NCI-H1092 (cell line): ENCODE measurements at places on chromosomes 2 and 18.

DNA sequence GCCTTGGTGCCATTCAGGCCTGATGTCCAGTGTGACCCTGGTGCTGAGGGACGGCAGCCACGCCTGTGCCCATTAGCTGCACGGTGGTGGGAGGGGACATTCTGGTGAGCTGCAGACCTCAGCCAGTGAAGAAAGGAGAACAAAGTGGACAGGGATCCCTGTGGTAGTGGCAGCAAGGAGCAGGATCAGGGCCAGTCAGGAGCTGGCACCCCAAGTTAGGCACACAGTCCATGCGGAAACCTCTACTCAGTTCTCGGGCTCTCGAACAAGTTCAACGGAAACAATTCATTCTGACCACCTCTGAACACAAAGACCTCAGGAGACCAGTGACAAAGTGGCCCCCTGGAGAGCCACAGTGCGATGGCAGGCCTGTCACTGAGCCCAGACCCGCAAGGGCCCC lies 30.1 kb downstream of the COA5 start:
- no peak for DNase-seq

- DNase-seq: no peak
Observed at GRCh38 chr2:233988581-233988980, 61.9 kb upstream of the SPP2 start.

GRCh38 chr2:38556006-38556801 lies 46.5 kb downstream of the HNRNPLL start:
- no peak for DNase-seq

DNA sequence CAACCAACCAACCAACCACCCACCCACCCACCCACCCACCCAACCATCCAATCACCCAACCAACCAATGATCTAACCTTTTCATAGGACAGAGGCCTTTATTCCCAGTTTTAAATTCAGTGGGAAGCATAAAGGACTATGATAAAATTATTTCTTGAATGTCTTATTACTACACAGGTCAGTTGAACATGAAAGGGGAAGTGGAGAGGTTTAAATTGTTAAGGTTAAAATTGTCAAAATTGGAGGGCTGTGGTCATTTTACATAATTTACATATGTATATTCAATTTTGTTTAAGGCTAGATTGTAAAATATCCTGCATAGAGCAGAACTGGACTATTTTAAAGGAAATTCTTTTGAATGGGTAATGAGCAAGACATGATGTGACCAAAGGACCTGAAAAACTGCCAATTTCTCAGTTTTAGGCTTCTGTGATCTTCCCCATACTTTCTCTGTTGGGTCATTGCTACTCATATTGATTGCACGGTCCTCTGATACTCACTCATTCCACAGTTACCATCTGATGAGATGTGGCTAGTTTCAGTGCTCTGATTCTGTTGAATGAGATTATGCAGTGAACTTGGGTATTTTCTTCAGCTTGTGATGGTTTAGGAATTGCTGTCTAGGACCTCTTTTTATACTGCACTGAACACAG lies 127.4 kb downstream of the PLCL1 start:
- no peak for DNase-seq

DNA sequence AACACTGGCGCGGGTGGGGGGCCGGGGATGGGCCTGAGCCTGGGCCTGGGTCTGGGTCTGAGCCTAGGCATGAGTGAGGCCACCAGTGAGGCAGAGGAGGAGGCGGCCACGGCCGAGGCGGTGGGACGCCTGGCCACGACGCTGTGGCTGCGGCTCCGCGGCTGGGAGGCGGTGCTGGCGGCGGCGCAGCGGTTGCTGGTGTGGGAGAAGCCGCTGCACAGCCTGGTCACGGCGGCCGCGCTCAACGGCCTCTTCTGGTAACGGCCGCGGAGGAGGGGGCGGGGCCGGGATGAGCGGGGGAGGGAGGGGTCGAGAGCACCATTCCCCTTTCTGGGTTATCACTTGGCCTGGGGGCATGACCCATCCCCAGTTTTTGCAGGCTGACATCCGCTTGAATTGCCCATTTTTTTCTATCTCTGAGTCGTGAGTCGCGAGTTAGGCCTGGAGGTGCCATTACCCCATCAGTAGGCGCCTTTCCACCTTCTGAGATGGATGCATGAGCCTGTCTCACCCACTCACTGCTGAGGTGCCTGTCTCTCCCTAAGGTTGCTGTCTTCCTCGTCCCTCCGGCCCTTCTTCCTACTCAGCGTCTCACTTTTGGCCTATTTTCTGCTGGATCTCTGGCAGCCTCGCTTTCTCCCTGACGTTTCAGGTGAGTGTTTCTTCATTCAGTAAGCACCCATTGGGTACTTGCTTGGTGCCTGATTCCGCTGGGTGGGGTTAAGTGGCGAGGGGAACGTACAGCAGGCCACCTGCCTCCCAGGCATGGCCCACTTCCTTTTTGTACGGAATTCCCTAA lies 501 bp downstream of the RETREG2 start:
- no peak for DNase-seq

DNA sequence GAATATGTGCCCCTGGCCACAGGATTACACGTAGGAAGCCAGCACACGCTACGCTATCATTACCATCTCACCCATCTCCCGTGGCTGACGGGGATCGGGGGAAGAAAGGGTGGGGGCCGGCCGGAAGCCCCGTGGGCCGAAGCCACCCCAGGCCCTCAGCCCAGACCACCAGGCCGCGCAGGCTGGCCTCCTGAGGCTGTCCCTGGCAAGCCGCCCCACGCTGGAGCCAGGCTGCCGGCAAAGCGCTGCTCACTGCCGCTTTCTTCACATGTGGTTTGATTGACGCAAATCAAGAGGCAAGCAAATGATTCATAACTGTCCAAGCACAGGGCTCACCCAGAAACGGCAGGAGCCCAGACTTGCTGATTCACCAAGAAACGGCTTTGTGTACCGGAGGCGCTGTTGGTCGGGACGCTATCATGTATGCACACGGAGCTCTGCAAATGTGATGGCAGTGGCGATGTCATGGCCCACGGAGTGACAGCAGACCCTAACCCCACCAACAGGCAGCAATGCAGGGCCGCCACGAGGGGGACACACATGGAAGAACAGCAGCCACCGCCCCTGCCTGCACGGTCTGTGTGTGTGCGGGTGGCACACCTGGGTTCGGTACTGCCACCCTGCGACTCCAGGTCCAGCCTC lies 125.7 kb downstream of the HDAC4 start:
- DNase-seq: no peak

DNA sequence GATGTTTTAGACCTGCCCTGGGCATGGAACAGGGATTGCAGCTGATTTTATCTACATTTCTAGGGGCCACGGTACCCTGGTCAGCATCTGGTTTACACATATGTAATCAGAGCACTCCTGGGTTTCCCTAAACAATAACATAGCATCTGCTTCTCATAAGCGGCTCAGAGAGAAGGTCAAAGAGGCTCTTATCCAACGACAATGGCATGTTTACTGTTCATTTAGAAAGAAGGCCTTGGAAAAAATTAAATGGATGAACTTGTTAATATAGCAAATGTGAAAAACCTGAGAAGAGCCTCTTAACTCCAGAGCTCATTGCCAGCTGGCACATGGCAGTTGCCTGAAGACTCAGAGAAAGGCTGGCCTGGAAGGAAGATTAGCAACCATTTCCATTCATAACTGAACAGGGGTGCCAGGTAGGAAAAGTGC lies 202.8 kb upstream of the THUMPD2 start:
- peak; percentile 70 for DNase-seq

GRCh38 chr2:232633413-232634205 lies at the start of gene EFHD1:
TSS of gene EFHD1 (plus strand) at chr2:232633604. CDS start at chr2:232633705, 101 bp downstream.
- no peak for DNase-seq

GRCh38 chr18:35172451-35173035 lies 68.3 kb upstream of the ZNF397 start:
- DNase-seq: no peak
